ENCODE measurements at places on chromosomes 7 and 10.

DNA sequence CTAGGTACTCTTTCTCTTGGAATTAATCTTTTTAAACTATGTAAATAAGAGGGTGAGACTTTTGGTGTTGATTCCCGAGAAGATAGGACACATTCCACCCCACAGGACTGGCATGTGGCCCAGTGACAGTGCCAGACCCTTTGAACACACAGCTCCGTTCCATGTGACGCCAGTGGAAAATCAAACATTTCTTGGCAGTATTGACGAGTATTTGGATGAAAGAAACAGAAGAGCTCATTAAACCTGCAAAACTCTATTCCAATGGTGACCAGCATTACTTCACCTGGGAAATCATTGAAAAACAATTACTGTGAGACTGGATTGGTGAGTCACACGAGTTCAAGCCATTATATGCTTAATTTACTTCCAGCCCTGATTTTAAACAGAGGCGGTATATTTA lies 25.8 kb downstream of the AKR1E2 start:
- no peak for DNase-seq

GRCh38 chr10:48740015-48740707 lies 55.5 kb downstream of the WDFY4 start:
- DNase-seq, result no peak

- no peak for DNase-seq
These were observed 327.2 kb downstream of the MDFIC start for GRCh38 chr7:115249080-115249479.

- no peak for DNase-seq
These were observed at the start of gene AKR1C3 for GRCh38 chr10:5094265-5095205. Gene AKR1C3, plus strand, starts transcription at chr10:5094414. Its CDS starts 31 bp downstream, at chr10:5094445.

DNA sequence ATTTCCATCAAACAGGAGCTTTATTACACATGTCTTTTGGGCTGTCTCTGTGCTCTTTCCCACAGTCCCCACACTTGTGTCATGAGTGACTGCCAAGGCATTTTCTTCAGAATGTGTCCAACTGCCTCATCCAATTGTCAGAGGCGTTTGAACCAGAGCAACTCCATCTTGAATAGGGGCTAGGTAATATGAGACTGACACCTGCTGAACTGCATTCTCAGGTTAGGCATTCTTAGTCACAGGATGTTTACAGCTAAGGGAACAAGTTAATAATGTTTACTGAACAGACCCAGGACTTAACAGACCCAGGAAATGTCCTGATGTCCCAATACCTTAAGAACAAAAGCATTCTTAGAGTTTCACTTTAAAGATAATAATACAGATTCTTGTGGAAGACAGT lies 595.5 kb downstream of the REEP3 start:
- DNase-seq, result no peak

- no peak for DNase-seq
These were observed 199.4 kb upstream of the PRSS58 start for GRCh38 chr7:142457146-142457703.

GRCh38 chr7:94697035-94697974 lies 41.4 kb upstream of the SGCE start:
- DNase-seq, result no peak

DNA sequence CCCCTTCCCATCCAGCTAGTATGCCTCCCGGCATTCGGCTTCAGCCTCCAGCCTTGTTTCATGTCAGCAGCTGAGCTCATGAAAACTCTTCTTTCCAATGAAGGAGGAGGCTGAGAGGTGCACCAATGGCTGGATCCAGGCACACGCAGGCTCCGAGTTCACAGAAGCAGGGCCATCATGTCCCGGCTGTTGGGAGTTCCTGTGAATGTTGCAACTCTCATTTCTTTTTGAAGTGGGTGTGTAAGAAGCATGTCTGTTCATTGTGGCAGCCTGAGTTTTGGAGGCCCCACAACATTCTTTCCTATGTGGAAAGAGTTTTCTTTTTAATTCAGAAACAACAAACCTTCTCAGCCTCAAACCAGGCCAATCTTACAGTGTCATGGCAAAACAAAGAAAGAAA lies 89.7 kb downstream of the PTPRE start:
- no peak for DNase-seq

- DNase-seq, result no peak
These were observed 11.9 kb upstream of the MACC1 start for GRCh38 chr7:20229081-20229480.

- DNase-seq, result no peak
These were observed 65.1 kb downstream of the BMPR1A start for GRCh38 chr10:86821388-86821999.

DNA sequence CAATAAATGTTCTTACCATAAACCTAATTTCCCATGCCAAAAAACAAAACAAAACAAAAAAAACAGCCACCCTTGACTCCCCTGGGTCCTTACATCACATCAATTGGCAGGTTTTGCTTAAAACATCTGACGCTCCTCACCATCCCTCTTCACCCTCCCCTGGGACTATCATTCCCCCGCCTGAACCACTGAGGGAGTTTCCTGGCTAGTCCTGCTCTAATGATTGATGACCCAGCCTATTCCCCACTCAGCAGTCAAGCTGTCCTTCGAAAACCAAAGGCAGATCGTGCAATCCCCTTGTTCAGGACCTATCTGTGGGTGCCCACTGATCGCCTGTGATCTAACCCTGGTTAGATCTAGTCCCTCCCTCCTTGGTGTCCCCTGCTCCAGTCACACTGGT lies 11.2 kb upstream of the FRMPD2 start:
- DNase-seq, result no peak

- no peak for DNase-seq
These were observed at the start of gene USP54 for GRCh38 chr10:73590881-73591799. Gene USP54, minus strand, starts transcription at chr10:73591342. Its CDS starts 15,684 bp downstream, at chr10:73575658.

DNA sequence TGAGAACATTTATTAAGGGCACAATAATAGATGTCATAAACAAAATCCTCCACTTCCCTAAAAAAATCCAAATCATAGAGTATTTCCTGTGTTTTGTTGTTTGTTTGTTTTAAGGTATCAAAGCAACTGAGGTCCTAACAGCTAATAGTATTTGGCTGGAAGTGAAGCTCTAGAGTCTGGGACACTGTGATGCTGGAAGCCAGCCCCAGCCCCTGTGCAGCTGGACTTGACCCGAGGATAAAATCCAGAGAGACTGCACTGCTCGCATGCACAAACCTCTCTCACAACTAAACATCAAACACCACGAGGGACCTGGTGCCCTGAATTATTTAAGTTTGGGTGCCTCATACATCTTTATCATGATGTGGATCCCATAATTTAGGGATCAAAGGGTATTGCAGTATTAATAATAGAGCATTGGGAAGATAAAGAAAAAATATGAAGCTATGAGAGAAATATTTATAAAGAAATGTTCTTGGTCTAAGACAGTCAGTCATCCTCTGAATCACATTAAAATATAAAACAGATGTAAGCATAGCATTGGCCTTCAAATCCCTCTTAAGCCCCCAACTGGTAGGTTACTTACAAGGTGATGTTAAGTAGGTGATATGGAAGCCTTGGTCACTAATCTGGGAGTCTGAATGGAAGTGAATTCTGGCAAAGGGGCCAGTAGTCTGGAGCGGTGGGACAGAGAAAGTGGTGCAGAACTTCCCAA lies 44.4 kb downstream of the CUBN start:
- no peak for DNase-seq

DNA sequence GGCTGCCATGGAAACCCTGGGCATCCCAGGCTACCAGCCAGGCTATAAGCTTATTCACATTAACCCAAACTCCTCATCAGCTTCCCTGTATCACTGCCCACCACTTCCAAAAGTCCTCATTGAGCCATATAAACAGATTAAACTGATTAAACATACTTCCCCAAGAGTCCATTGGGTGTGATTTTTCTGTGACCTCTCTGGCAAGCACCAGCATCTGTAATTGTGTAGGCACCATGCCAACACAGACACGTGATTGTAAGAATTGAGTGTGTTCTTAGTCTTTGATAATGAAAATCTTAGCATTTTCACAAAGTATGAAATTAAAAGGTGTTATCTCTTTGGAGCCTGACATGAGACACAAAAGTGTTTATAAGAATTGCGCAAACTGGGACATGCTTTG lies 679.3 kb downstream of the TYW1 start:
- DNase-seq, result no peak

GRCh38 chr7:25662841-25663800 lies 434.8 kb upstream of the NPVF start:
- DNase-seq, result no peak

DNA sequence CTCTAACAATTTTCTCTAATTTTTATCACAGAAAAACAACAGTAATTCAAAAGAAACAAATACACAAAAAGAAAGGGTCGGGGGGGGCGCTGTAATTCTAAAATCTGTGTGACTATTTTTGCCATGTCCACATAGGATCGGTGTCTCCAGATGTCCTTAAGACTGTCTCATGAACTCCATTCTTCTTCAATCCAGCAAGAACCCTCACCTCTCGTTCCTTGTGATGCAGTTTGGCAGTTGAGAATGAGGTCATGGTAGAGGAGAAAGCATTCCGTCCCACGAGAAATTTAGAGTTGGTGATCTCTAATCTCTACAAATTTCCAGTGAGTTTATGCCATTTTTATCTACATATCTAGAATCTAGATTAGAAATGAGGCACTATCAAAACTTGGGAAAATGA lies 394.7 kb downstream of the TFEC start:
- no peak for DNase-seq

DNA sequence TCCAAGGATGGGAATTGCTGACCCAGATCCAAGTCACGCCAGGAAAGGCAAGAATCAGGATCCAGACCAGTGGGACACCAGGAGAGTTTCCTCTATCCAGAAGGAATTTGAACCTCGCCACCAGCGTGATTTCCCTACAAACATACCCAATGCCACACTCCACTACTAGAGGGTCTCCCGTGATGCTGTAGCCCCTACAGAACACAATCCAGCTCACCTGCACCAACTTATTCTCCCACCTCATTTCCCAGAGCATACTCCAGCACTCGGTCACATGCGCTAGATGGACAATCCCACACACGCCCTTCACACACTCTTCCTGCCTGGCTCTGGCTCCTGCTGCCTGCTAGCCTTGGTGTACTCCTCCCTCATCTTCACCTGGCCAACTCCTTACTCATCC lies 142.1 kb upstream of the PDE1C start:
- DNase-seq, result no peak

GRCh38 chr7:18257711-18258110 lies 230.1 kb upstream of the PRPS1L1 start:
- DNase-seq, result no peak

DNA sequence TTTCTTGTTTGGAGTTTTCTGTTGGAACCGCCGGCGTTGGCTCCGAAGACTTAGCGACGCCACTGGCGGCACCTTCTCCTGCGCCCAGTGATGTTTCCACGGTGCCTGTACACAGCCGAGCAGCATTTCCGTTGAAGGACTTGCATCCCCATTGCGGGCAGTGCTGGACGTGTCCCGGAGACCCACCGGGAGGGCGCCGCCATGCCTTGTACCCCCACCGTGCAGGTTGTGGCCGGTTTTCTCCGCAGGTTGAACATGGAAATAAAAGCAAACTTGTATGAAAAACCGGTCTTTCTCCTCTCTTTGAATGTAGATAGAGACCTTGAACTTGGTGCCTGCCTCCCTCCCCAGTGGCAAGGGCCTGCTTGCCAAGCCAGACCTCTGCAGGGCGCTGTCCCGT lies 22.9 kb upstream of the CHST12 start:
- DNase-seq, result no peak

GRCh38 chr10:20327954-20328353 lies 511.7 kb downstream of the PLXDC2 start:
- no peak for DNase-seq

DNA sequence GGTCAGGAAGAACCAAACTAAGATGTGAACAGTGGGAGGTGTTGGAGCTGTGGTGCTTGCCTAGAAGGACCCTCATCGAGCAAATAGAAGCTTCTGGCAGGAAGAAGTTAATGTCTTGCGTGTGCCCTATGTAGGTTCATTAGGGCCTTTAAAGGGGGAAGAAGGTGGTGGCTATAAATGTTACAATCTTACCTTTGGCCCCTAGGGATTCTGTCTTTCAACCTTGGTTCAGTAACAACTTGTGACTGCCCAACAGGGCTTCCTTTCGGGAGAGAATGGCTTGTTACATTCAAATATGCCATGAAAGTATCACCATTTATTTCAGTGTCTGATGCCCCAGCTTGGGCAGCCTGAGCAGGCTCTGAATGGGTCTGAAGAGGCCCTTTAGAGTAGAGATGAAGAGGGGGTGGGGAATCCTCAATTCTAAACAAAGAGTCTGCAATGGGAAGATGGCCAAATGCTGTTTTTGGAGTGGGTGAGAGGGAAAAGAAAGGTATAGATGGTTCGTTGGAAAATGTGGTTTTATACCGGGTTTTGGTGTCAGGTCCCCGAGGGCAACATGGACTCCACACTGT lies 108.0 kb downstream of the TCF7L2 start:
- no peak for DNase-seq

DNA sequence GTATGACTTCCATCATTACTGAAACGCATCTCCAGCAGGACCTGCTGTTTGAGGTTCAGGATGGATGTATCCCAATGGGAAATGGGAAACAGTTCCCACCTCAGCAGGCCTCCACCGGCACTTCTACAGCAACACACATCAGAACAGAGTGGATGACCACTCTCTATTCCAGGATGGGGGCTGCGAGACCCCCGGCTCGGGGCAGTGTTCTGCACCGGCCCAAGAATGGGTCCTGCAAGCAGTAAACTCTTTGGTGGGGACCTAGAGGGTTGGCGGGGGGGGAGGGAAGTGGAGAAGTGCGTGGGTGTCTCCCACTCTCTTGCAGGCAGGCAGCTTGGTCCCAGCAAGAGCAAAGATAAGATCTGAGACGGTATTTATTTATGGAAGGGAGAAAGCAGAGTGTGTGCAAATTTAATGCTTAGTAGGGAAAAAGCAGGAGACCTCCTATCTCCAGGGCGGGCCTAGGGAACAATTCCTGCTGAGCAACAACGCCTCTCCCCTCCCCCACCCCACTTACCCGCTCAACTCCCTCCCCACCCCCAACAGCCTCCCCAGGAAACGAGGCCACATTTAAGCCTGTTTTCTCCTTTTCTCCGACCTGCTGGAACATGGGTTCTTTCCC lies 4.0 kb downstream of the SFMBT2 start:
- no peak for DNase-seq

DNA sequence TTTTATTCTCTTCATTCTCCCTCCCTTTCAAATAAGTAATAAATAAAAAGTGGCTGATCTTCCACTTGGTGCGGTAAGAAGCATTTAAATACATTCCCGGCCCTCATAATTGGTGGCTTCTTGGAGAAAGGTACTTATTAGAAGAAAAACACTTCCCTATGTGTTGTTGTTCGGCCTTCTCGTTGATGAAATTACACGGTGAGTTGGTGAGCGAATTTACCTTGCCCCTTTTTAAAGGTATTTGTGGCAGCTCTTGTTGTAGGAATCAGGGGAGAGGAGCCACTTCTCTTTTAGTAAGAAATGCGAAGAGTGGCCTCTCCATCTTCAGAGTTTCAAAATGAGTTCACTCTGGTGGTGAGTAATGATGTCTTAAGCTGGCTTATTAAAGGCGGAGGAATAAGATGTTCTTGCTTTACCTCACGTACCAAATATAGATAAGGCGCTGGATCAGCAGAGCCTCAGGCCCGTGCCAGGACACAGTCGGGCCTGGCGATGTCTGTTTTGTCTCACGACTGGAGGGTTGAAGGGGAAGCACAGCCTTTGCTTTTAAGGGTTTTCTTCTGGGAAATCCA lies 135.9 kb downstream of the CUX1 start:
- DNase-seq, result no peak

Data from stimulated activated naive CD4-positive, alpha-beta T cell treated with Interleukin-2 at 50 U/mL for 16 hours (primary cell).